M059J (cell line): ENCODE measurements at places on chromosomes 3 and 15.

GRCh38 chr3:13292375-13292774 lies 127.7 kb downstream of the NUP210 start:
- no peak for DNase-seq

GRCh38 chr15:26844901-26845300 lies 22.0 kb upstream of the GABRA5 start:
- DNase-seq, result no peak

GRCh38 chr3:195046441-195046840 lies 224.5 kb downstream of the XXYLT1 start:
- DNase-seq, result no peak

DNA sequence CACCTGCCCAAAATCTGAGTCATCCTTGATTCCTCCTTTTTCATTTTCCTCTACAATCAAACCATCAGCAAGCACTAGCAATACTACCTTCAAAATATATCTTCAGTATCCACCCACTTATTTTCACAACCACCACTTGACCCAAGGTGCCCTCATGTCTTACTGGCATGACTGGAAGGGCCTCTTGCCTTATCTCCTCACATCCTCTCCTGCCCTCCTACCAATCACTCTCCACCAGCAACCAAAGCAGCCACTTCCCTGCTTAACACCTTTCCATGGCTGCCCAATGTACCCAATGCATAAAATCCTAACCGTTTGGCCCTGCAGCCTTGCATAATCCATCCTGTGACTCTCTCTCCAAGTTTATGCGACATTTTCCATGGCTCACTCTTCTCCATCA lies 76.0 kb downstream of the MTHFS start:
- DNase-seq, result no peak
